Psoas muscle (tissue), 8 donors: ENCODE measurements at places on chromosomes 16 and 17.

DNA sequence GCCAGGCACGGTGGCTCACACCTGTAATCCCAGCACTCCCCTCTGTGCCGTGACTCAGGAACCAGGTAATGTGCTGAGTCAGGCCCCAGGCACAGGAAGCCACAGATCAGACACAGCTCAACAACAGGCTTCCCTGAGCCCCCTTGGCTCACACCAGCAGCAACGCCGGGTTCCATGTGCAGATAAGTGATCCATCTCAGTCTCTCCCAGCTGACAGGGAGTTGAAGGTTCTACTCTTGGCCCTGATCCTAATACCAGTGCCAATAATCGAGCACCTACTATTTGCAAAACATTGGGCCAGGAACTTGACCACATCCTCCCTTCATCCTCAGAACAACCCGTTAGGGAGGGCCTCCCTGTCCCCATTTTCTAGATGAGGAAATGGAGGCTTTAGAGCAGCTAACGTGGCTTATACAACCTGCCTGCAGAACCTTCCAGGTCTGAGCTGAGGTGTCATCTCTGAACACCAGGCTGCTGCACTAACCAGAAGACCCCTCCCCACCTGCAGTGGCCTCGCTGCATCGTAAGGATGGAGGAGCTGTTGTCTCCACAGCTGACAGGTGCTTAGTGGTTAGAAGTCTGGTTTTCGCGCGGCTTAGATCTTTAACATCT lies 64.8 kb upstream of the AMZ2 start:
- DNase-seq, result no peak

- no peak for DNase-seq
Observed at GRCh38 chr16:15636392-15636873, 6.5 kb downstream of the MARF1 start.

GRCh38 chr16:86346034-86346433 lies 164.3 kb upstream of the FOXF1 start:
- no peak for DNase-seq

DNA sequence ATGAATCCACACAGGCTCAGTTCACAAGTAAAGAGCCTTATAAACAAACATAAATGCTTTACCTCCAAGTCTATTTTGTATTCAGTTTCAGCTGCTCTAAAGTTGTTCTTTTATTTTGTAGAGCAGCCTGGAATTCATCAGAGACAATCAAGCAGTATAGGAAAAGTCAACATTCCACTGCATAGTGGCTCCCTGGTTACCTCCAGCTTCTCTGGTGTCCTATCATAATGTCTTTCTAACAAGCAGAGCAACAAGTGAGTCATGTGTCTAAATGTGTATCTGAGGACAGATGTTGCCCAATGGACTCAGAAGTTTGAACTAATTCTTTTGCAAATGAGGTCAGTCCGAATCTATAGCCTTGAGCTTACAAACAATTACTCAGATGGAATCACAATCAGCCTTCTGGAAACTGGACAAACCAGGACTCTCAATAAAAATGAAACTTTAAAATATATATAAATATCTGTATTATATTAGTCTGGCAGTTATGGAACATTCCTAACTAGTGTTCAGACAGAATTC lies 292.0 kb upstream of the TOM1L1 start:
- no peak for DNase-seq

DNA sequence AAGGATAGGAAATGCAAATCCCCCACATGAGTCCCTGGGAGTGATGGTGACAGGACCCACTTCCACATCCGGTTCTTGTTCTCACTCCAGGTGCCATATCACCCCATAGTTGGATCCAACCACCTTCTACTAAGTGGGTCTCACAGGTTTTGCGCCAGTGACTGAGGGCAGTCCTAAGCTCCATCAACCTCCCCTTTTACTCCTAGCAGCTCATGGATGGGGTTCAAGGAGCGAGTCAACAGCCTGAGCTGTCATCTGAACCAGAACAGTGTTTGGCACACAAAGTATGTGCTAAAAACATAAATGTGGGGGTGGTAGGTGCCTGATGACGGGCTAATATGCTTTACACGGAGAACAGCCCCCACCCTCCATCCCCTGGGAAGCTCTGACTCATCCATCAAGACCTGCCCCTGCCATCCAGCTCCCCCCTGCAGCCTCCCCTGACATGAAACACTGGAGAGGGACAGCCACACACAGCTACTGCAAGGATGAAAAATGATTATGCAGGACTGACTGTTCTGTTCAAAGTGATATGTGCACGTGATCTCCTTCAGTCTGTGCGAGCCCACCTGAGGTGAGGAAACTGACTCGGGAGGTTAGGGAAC lies 143.2 kb upstream of the CDH5 start:
- DNase-seq, result no peak

GRCh38 chr17:42518755-42519545 lies 17.1 kb upstream of the NAGLU start:
- DNase-seq, result no peak

DNA sequence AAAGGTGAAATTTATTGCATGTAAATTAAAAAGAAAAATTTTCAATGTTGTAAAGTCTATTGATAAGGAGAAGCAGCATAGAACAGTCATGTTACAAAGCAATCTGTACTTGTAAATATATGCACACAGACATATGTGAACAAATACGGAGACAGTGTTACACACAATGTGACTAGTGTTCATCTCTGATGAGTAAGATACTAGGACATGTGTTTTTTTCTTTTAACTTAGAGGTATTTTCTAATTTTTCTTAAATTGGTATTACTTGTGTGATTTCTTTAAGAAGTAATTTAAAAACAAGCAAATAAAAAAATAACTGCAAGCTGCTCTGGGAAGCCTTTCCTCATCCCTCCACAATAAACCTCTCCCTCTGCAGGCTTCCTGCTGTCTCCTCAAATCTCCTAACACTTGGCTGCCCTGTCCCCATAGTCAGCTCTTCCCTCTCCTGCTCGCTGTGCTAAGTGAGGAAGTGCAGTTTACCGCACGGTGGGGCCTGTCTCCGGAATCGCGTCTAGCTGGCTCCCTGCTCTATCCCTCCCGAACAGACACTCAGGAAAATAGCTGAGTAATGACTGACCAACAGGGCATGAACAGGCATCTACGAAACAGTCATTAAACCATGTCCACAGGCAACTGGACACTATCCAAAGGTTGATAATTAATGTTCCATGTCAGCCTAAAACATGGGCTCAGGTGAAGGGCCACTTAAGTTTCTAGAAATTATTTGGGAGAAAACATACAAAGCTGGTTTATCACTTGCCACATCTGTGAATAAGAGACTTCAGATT lies 35.9 kb downstream of the CMTM4 start:
- peak; percentile 65 for DNase-seq

GRCh38 chr16:73565263-73565662 lies 517.3 kb upstream of the ZFHX3 start:
- no peak for DNase-seq

DNA sequence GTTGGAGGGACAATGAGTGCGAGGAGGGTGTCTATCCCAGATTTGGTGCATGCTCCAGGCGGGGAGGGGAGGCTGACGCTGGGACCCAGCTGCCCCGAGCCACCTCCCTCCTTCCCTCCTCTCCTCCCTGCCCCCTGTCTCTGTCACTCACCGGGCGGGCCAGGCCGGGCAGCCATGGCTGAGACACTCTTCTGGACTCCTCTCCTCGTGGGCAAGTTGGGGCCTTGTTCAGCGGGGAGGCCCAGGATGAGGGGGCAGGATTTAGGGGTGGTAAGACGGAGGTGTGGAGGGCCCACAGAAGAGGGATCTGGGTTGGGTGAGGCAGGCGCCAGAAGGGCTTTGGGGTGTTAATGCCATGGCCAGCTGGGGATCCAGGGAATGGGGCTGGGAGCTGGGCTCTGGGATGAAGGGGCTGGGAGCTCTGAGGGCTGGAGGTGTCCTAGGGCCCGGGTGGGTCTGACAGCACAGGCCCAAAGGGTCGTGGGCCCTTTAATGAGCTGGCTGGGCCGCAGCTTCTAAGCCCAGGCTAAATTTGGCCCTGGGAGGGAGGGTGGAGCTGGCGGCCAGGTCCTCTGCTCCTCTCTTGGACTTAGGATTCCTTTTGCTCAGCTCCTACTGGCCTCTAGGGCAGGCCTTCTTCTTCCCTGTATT lies at the start of gene SGCA:
Gene SGCA, plus strand, starts transcription at position 139 of the 651 bp plus-strand sequence. Its CDS starts 36 bp downstream, at position 175.
- peak; percentile 90 for DNase-seq

GRCh38 chr16:88991813-88992350 lies 14.9 kb upstream of the CBFA2T3 start:
- DNase-seq, result no peak

DNA sequence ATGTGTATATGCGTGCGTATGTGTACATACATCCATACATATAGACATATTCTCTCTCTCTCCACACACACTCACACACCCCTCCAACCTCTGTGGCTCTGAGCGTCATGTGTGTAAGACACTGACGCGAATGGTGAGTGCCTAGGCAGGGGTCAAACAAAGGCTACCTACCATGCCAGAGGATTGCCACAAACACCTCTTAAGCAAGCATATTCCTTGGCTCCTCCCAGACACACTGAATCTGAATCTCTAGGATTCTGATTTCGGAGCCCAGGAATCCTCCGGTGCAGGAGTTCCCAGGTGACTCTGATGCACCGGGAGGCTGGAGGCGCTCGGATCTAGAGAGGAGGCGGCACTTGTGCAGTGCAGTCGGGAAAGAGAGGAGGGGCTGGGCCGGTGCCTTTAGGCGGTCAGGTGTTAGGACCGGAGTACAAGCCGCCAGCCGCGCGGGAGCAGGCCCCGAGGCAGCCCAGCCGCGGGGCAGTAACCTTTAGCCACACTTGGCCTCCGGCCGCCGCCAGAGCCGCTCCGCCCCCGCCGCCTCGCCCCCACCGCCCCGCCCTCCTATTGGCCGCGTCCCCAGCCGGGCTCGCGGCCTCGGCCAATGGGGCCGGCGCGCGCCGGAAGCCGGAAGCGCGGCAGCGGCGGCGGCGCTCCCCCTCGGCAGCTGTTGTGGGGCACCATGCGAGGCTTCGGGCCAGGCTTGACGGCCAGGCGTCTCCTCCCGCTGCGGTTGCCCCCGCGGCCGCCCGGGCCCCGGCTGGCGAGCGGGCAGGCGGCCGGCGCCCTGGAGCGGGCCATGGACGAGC lies at the start of gene MLYCD:
Gene MLYCD, plus strand, starts transcription at position 653 of the 809 bp plus-strand sequence. Its CDS starts 30 bp downstream, at position 683.
- DNase-seq, result peak; percentile 96

DNA sequence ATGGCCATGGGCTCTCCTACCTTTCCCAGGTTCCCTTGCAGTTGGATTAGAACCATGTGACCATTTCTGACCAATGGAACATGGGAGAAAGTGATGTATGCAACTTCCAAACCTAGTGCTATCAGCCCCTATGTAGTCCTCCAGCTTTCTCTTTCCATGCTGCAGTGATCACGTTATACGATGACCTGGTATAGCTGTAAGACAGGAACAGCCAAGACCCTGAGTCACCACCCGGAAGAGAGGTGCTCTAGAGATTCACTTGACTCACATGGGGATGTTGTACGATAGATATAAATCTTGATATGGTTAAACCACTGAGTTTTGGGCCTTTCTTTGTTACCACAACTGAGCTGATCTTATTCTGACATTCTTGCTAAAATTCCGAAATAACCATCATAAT lies 65.1 kb downstream of the NOG start:
- no peak for DNase-seq

DNA sequence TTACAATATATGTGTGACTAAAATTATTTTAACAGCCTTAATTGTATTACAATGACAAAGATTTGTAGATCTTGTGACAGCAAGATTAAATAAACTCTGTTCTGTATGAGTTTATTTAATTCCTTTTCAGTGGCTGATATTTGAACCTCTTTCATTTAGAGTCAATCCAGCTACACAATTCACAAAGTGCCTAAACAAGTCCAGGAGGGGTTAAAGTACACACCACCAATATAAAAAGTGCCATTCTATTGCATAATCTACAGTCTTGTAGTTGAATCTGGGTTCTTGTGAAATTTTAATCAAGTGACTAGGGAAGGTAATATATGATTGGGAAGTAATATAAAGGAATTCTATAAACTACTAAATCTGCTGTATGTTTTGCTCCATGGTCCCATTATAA lies 3.9 kb upstream of the NFAT5 start:
- DNase-seq, result no peak

- DNase-seq, result peak; percentile 81
Observed at GRCh38 chr17:75011401-75012095, 922 bp upstream of the MRPL58 start.

DNA sequence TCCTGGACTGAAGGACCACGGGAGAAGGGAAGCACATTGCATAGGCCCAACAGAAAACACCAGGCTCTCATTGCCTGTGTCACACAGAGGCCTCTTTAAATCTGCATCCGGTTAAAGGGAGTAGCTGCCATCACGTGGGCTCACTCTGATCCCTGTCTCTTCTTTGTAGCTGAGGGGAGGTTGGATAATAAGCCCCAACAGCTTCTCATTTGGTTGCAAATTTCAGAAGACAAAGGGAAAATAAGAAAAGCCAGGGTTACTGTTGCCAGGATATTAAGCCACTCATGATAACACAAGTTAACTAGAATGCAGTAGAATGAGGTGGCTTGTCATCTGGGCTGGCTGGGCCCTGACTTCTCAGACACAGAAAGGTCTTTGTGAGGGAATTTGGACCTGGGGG lies 325.1 kb upstream of the ERCC4 start:
- no peak for DNase-seq

DNA sequence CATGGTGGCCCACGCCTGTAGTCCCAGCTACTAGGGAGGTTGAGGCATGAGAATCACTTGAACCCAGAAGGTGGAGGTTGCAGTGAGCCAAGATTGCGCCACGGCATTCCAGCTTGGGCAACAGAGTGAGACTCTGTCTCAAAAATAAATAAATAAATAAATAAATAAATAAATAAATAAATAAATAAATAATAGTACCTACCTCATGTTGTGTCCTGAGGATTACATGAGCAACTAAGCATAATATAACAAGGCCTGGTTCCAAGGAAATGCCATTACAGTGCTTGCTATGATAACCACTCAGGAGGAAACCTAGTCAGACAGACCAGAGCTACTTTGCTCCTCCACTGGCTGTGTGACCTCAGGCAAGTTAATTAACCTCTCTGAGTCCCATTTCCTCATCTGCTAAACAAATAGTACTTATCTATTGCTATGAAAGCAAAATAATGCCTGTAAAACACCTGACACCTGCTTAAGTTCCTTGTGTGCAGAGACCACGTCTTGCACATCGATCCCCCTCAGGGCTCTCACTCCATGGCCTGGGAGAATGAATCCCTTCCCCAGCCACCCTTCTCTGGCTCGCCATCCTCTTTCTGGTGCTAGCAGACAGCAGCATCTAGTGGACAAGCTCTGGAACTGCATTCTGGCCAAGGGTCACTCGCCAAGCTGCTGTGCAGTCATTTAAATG lies 7.5 kb downstream of the EPOP start:
- DNase-seq, result peak; percentile 52

DNA sequence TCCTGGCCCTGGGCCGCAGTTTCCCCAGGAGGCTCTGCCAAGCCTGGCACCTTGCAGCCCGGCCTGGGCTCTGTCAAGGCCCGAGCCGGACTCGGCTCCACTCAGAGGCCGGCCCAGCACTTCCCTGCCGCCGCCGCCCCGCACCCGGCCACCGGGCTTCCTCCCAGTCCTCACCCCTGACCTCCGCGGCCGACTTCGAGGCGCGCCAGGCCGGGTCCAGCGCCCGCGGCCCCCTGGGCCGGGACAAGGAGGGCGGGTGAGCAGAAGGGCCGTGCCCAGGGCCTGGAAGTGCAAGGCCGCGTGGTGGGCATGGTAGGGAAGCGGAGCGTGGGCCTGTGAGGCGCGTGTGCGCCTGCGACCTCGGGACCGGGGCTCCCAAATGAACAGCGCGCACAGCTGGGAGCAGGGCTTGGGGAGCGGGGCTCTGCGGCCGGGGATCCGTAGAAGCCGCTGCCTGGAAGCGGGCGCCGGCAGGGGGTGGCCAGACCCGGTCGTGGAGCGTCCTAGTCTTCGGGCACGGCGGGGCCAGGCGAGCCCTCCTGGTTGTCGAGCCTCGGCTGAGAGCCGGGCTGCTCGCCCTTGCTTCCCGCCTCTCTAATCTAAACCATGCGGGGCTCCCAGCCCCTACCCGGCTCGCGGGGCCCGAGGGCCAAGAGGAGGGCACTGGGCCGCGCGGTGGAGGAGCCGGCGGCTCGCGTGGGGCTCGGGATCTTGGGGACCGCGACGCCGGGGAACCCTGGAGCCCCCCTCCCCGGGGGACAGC lies 503 bp upstream of the TBX4 start:
- peak; percentile 51 for DNase-seq
